ENCODE measurements at places on chromosomes 16 and 17.
A peak's percentile ranks its signal among the peaks of the same experiment; 100 is the strongest.

GRCh38 chr17:50147841-50148225 lies 2.6 kb downstream of the PPP1R9B start:
- DNase-seq, result peak; percentile 26

DNA sequence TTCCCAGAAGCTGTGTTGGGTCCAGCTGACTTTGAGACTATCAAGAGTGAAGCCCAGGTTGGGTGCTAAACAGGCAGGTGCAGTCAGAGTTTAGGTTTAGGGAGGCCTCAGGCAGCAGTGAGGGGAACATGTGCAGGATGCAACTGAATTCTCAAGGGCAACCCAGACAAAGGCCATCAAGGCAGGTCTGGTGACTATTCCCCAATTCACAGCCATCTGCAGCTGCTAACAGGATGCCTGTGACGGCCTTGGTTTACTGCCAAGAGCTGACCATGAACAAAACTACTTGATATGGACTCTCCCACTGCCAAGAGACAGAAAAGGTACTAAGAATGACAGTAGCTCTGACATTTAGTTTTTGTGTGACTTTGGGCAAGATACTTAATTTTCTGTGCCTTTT lies 45.2 kb upstream of the BCAR1 start:
- no peak for DNase-seq

GRCh38 chr17:35390663-35391062 lies 17.2 kb upstream of the SLFN11 start:
- DNase-seq, result no peak

DNA sequence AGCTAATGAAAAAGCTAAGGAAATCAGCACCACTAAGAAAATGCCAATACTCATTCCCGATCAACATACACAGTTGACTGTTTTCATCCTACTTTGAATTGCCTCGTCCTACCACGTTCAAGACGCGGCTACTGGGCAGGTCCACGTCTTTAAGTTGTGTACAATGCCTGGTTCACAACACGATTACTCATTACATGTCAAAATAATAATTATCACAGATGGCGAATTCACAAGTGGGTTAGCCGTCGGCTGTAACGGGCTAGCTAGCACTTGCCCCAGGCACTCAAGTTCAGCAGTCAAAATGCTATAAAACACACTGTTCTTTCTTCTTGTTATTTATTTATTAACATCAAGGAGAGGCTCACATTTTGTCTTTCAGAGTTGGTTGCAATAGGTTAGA lies 124.2 kb downstream of the ZFHX3 start:
- no peak for DNase-seq

GRCh38 chr16:51523400-51523799 lies 372.3 kb upstream of the SALL1 start:
- no peak for DNase-seq

GRCh38 chr17:18182978-18183333 lies 672 bp upstream of the ALKBH5 start:
- DNase-seq, result peak; percentile 89

DNA sequence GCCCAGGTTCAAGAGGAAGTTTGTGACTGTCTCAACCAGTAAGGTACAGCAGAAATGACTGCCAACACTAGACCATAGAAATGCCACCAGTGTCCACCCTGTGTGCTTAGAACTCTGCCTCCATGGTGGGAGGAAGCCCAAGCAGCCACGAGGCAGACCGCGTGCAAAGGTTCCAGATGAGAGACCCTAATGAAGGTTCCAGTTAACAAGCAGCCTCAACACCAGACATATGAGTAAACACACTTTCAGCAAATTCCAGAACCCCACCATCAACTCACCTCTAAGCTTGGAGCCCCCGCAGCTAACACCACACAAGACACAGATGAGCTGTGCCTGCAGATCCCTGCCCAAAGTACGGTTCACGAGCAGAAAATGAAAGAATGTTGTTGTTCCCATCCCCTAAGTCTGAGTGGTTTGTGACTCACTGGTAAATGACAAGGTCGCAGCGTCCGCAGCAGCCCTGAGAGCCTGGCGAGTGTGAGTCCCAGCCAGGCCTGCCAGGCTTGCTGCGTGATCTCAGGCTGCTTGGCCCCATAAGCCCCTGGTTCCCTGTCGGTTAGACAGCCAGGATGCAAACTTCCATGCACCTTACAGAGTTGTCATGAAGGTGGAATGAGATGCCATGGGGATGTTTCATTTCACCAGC lies 193.7 kb downstream of the C16orf95 start:
- DNase-seq, result no peak

- no peak for DNase-seq
Observed at GRCh38 chr16:65312795-65313194, 190.9 kb upstream of the CDH11 start.

- DNase-seq, result no peak
Observed at GRCh38 chr17:66276328-66276937, 26.0 kb upstream of the PRKCA start.

DNA sequence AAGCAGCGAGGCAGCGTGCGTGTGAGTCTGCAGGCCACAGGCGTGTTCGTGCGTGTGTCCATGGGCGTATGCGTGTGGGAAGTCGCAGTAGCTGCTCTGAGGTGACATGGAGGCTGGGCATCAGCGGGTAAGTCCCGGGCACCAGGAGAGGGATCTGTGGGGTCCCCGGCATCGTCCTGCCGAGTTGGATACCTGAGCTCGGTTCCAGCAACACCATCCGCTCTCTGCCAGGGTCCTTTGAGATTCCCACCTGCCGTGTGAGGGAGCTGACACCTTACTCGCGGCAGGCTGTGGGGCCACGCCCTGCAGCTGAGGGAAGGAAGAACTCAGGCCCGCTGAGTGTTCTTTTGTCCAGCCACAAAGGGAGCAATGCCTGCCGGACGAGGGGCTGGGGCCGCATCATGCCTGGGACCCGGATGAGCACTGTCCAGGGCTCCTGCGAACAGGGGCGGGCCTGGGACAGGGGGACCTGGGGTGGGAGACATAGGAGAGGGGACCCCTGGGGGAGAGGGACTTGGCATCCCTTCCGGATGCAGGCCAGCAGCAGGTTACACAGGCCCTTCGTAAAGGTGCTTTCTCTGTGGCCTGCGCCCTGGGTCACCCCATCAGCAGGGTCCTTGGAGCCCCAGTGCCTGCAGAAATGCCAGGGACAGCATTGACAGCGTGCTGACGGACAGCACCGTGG lies 5.0 kb upstream of the SNAI3 start:
- DNase-seq, result no peak

DNA sequence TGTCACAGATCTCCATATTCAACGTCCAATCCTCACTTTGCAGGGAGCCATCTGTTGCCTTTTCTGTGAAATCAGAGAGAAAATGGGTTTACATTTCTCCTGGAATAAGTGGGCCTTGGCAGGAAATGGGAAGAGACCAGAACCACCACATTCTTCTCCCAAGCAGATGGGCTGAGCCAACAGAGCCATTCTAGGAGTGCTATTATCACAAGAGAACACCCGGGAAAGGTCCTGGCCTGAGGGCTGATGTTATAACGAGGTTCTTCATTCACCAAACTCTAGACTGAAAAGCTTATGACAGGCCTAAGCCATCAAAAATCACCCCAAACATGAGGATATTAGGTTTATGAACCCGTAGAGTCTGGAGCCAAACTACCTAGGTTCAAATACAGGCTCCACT lies 64.7 kb downstream of the TOM1L2 start:
- DNase-seq, result no peak

DNA sequence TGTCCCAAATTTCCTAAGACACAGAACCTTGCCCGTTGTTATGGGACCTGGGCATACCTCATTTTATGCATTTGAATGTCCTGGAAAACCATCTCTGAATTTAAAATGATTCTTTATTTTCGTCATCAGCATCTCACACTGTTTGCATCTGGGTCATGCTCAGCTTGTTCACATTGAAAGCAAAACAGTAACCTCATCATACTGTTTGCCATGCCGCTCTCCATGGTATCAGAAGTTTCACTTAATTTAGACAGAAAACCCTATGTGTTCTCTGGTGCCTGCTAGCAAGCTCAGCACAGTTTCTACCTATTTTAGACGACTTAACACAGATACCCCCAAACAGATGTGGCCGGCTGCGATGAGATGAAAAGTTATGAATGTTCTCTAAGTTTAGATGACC lies 292.1 kb downstream of the SNX29 start:
- DNase-seq, result no peak

DNA sequence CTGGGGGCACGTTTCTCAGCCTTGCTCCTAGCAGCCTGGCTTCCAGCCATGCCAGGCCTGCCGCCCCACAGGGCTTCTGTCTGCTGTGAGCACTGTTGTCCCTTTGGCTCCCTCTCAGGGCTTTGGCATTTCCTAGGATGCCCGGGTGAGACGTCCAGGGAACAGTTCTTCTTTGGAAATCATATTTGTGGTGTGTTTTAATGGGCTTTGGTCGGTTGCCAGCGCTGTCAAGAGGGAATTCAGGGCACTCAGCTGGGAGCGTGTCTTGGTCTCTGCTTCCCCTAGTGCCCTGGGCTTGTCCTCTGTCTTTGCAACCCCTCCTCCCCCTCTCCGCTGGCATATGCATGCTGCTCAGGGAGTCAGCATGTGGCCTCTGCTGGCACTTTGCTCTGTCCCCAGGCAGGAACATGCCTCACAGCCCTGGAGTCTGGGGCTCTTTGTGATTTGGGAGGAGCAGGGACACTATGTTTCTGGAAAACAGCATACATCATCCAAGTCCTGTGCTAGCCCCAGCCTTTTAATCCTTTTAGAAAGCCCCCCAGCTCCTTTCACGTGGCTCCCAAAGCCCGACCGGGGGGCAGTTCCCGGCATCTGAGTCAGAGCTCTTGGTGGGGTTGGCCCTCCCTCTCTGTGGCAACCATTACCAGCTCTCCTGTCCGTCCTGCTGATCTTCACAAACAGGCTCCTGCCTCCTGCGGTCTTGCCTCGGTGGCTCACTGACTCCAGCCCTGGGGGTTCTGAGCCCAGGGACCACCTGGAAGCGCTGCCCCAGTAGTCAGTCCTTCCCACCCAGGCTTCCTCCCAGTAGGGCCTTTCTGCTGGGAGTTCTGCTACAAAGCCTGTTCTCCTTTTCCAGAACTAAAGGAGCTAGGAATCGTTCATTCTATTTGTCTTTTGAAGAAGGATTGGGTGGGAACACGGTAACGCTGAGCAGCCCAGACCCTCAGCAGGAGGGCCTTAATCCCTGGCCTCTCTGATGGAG lies 26.7 kb downstream of the SAP30BP start:
- no peak for DNase-seq

GRCh38 chr17:28634206-28634865 lies 10.6 kb downstream of the BLTP2 start:
- no peak for DNase-seq

- no peak for DNase-seq
Observed at GRCh38 chr17:18965530-18966236, 13.7 kb downstream of the SLC5A10 start.

GRCh38 chr17:83046448-83047181 lies 32.8 kb upstream of the METRNL start:
- DNase-seq, result no peak

- DNase-seq, result no peak
Observed at GRCh38 chr16:914440-914839, 56.3 kb downstream of the LMF1 start.

GRCh38 chr17:57902800-57903759 lies 52.1 kb downstream of the CUEDC1 start:
- DNase-seq, result no peak

DNA sequence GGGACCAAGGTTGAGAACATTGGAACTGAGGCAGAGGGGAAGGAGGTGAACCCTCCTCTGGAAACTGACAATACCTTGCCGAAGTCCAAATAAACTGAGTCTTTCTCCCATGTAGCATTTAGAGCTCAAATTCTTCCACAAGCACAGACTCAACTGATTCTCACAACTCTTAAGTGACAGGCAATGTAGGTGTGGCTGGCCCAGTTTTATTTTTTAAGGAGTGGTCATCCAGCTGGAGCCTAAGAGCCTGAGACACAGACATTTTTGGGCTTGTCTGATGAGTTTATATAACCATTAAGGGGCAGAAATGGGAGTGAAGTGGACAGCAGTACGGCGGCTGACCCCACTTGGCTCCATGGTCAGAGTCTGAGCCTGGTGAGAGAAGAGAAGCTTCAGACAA lies 10.8 kb downstream of the RCVRN start:
- no peak for DNase-seq

- DNase-seq, result peak; percentile 11
Observed at GRCh38 chr17:31225831-31226230, 71.2 kb downstream of the OMG start.

DNA sequence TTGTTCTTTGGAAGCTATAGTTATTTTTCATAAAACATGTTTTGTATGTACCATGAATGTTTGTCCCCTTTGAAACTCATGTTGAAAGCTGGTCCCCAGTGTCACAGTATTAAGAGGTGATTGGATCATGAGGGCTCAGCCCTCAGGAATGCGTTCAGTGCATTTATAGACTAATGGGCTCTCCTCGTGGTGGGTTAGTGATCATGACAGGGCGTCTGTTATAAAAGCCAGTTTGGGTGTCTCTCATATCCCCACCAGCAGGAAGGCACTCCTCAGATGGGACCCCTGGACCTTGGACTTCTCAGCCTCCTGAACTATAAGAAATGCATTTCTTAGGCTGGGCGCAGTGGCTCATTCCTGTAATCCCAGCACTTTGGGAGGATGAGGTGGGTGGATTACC lies 10.4 kb downstream of the BANP start:
- no peak for DNase-seq

DNA sequence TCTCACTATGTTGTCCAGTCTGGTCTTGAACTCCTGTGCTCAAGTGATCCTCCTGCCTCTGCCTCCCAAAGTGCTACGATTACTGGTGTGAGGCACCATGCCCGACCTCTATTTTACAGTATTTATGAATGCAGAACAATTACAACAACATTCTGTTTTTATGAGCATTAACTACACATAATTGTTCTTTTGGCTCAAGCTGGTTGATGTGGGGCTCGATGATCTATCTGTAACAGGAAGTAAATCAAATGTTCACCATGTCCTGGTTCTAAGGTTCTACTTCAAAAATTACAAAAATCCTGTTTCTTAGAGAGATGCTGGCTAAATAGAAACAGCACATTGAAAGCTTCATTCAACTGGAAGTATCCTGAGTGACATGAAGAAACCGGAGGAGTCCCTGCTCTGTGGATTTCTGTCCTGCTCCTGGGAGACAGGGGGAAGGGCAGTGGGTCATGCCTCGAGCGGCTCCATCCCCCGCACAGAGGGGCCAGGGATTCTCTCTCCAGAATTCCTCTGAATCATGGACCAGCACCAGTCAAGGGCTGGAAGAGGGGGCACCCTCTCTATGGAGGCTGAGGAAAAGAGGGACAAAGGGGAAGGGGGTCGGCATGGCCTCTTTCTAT lies 31.5 kb downstream of the FA2H start:
- no peak for DNase-seq

- no peak for DNase-seq
Observed at GRCh38 chr16:89061590-89062380, 31.9 kb upstream of the ACSF3 start.

- DNase-seq, result no peak
Observed at GRCh38 chr16:47983999-47984580, 171.7 kb downstream of the ABCC12 start.

GRCh38 chr16:66605177-66605978 lies 874 bp downstream of the CMTM3 start:
- no peak for DNase-seq

DNA sequence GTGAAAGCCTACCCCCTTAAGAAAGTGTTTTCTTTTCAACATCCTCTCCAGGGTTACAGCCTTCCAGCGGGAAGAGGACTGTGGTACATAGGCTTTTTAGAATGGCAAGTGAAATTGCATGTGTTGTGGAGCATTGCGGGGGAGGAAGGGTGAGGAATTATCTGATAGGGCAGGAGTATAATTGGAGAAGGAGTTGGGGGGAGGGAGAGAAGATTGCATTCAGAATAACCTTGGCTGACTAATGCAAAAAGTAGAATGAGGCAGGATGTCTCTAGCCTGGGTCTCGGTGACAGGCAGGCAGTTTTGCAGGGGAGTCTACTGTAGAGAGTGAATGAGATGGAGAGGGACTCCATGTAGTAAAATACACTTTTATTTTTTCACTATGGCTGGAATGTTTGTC lies 2.4 kb upstream of the CDH8 start:
- DNase-seq, result no peak
